ENCODE measurements at places on chromosomes 4 and X.

DNA sequence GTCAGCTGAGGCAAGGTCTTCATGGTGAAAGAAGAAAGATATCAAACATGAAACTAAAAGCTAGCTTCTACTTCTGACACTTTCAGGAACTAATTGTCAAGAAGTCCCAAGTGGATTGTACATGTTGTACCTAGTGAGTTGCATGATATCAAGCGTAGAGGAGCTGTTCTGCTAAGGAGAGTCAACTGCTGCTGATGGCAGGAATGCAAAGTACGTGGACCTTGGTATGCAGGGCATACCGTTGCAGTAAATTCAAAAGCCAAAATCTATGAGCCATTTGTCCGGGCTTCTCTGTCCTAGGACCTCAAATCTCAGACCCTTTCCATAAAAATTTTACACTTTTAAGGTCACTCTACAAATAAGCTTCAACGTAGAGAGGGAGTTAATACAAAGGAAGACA lies 446.2 kb downstream of the KCTD8 start:
- no peak for DNase-seq
- H3K27me3 ChIP-seq: no peaks in the 10 kb centered on the region
- no peaks in the 10 kb centered on the region for H3K4me1 ChIP-seq
- no peaks in the 10 kb centered on the region for H3K36me3 ChIP-seq
- H3K27ac ChIP-seq: no peak overlapping the region

DNA sequence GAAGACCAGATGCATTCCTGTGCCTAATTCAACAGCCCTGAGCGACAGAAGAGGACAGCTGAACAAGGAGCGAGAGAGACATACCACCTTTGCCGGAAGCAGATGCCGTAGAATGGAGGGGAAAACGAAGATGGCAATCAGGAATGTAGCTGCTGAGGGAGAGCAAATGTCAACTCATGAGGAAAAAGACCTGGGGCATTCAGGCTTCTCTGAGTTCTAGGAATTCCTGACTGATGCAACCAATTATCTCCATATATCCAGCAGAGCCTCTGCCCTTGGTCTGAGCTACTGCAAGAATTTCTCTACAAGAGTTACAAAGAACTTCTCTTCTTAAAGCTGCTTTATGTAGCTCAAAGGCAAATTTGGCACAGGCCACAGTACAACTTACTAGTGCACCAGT lies 40.5 kb upstream of the INPP4B start:
- no peak overlapping the region for H3K4me3 ChIP-seq
- no peak overlapping the region for H3K27ac ChIP-seq
- no peak for DNase-seq
- H3K27me3 ChIP-seq: no peaks in the 10 kb centered on the region
- H3K4me1 ChIP-seq: no peaks in the 10 kb centered on the region
- H3K36me3 ChIP-seq: no peaks in the 10 kb centered on the region

GRCh38 chrX:14095702-14096101 lies 66.0 kb upstream of the GEMIN8 start:
- DNase-seq: no peak
- H3K36me3 ChIP-seq: peaks cover 5% of the 10 kb centered on the region
- no peaks in the 10 kb centered on the region for H3K27me3 ChIP-seq
- H3K4me1 ChIP-seq: no peaks in the 10 kb centered on the region
- H3K4me3 ChIP-seq: no peak overlapping the region

GRCh38 chrX:40960041-40960440 lies 125.2 kb upstream of the USP9X start:
- H3K4me3 ChIP-seq: no peak overlapping the region
- no peak for DNase-seq
- peaks cover 13% of the 10 kb centered on the region for H3K27me3 ChIP-seq
- H3K36me3 ChIP-seq: no peaks in the 10 kb centered on the region

GRCh38 chr4:154982187-154983047 lies 201.3 kb downstream of the RBM46 start:
- no peaks in the 10 kb centered on the region for H3K4me1 ChIP-seq
- no peak overlapping the region for H3K27ac ChIP-seq
- no peak overlapping the region for H3K4me3 ChIP-seq
- peak; percentile 67 for DNase-seq
